ENCODE measurements at places on chromosomes 12 and 14. TPM values are rescaled to one million over a fixed set of nuclear protein-coding genes. Genes with fewer than 3 reads are reported as not detected.

Gene ADSS1
- 44.8 TPM for total RNA-seq

Gene C1R
- total RNA-seq: 769 TPM

Gene AKT1
- 154 TPM for total RNA-seq

Gene REM2
- 0.75 TPM for total RNA-seq

Gene LAG3
- total RNA-seq: 1.2 TPM

Gene HOXC5
- 3.8 TPM for total RNA-seq

- no peak for DNase-seq
- no peaks in the 10 kb centered on the region for H3K27me3 ChIP-seq
- peaks cover 17% of the 10 kb centered on the region for H3K4me1 ChIP-seq
- H3K4me3 ChIP-seq: no peak overlapping the region
- peak overlapping the region; percentile 96 for H3K27ac ChIP-seq
These were observed 143.6 kb downstream of the PAWR start for GRCh38 chr12:79547044-79547734.
